ENCODE measurements at places on chromosomes 4 and X.
A peak's percentile ranks its signal among the peaks of the same experiment; 100 is the strongest.

DNA sequence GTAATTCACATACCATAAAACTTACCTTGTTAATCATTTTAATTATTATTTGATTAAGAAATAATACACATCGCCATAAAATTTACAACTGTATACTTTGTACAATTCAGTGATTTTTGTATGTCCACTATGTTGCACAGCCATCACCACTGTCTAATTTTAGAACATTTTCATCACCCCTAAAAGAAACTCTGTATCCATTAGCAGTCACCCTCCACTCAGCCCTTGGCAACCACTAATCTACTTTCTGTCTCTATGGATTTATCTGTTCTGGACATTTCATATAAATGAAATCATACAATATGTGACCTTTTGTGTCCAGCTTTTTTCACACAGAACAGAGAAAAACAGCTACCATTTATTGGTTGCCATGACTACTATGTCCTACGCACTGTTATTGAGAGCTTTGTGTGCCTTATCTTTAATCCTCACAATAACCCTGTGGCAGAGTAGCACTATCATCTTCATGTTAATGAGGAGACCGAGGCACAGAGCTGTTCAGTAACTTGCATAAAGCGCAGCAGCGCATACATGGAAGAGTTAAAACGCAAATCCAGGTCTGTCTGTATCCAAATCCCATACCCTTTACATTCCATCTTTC, 64.6 kb upstream of the PAGE1 start:
- no peak for DNase-seq

- DNase-seq = peak; percentile 7
Observed at GRCh38 chrX:51802917-51803688, 59.9 kb downstream of the GSPT2 start.

DNA sequence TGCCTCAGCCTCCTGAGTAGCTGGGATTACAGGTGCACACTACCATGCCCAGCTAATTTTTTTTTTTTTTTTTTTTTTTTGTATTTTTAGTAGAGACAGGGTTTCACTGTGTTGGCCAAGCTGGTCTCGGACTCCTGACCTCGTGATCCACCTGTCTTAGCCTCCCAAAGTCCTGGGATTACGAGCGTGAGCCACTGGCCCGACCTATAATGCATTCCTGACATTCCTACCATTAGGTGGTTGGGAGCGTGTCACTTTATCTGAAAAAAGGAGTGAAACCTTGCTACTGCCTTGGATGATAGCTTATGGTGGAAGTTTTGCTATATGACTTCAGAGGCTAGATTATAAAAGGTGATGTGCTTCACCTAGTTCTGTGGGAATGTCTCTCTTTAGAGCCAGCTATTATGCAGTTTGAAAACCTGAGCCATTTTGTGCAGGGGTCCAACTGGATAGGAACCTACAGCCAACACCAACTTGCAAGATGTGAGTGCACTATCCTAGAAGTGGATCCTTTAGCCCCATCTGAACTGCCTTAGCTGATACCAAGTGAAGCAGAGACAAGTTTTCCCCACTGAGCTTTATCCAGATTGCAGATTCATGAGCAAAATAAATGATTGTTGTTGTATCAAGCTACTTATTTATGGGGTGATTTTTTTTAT, 29.8 kb upstream of the EMCN start:
- no peak for DNase-seq

DNA sequence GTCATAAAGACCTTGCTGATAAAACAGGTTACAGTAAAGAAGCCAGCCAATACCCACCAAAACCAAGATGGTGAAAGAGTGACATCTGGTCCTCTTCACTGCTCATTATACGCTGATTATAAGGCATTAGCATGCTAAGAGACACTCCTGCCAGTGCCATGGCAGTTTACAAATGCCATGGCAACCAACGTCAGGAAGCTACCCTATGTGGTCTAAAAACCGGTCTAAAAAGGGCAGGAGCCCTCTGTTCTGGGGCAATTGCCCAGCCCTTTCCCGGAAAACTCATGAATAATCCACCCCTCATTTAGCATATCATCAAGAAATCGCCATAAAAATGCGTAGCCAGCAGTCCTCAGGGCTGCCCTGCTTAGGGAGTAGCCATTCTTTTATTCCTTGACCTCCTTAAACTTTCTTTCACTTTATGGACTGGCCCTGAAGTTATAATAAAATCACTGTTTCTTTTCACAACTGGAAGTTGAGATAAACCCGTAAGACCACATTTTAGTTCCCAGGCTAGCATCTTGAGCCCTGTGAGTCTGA, 260.5 kb upstream of the FAT1 start:
- DNase-seq = no peak

GRCh38 chr4:153763404-153763803, 3.6 kb upstream of the RNF175 start:
- no peak for DNase-seq

GRCh38 chr4:110134269-110134869, 64.0 kb downstream of the ELOVL6 start:
- no peak for DNase-seq

DNA sequence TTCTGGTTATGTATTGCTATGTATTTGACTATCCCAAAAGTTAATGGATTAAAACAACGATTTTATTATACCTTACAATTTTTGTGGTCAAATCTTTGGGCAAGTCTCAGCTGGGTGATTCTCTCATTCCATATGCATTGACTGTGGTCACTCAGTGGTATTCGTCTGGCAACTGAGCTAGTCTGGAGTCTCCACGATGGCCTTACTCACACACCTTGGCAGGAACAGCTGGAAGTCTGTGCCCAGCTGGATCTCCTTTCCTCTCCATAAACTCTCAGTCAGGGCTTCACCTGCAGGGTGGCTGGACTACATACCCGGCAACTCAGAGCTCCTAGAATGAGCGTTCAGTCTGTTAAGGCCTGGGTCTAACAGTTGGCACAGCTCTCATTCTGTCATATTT, 141.1 kb upstream of the WDFY3 start:
- no peak for DNase-seq

DNA sequence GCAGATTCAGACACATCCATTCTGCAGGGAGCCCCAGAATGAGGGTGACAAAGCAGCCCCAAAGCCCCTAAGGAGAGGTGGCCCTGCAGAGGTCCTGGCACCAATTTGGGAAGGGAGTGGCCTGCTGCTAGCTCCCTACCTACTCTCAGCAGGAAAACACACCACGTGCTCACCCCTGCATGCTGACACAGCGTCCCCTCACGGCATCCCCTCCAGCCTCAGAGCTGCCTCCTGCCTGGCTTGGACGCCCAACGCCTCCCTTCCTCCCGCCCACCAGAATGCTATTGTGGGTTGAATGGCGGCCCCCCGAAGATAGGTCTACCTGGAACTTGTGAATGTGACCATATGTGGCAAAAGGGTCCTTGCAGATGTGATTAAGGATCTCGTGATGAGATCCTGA, 28.8 kb downstream of the ZFYVE28 start:
- DNase-seq = no peak

DNA sequence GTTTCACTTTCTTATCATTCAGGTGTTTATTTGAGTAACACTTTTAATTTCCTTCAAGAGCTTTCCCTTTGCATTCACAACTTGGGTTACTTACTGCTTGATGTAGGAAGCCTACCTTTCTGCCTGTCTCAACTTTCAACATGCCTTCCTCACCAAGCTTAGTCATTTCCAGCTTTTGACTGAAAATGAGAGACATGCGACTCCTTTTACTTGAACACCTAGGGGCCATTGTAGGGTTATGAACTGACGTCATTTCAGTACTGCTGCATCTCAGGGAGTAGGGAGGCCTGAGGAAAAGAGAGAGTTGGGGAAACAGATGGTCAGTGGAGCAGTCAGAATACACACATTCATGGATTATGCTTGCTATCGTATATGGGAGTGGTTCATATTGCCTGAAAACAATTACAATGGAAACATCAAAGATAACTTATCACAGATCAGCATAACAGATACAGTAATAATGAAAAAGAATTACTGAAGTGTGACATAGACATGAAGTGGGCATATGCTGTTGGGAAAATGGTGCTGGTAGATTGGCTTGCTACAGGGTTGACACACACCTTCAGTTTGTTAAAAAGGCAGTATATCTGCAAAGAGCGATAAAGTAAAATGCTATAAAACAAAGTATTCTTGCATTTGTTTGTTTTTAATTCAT, 25.7 kb downstream of the USP53 start:
- DNase-seq = peak; percentile 2

DNA sequence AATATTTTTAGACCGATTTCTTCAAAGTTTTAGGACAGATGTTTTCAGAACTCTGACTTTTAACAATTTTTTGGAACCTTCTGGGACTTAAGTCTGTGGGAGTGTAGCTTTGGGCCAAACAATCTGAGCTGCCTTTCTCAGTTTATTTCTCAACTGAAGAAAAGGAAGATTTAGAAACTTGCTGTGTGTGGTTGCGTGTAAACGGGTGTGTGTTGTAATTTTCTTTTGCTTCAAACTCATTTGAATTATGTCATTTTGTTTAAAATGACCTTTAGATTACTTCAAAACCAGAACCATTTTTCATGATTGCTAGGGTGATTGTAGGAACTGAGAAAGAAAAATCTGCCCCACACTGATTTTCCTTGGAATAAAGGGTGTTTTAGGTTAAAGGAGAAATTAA, 577.7 kb upstream of the GALNTL6 start:
- DNase-seq = no peak

- DNase-seq = no peak
Observed at GRCh38 chrX:74272230-74272629, 31.8 kb upstream of the ZCCHC13 start.

GRCh38 chr4:148954011-148954749, 512.0 kb upstream of the NR3C2 start:
- no peak for DNase-seq

- no peak for DNase-seq
Observed at GRCh38 chrX:70970482-70970995, 39.6 kb upstream of the SLC7A3 start.

- no peak for DNase-seq
Observed at GRCh38 chr4:78754872-78755271, 21.3 kb upstream of the BMP2K start.

DNA sequence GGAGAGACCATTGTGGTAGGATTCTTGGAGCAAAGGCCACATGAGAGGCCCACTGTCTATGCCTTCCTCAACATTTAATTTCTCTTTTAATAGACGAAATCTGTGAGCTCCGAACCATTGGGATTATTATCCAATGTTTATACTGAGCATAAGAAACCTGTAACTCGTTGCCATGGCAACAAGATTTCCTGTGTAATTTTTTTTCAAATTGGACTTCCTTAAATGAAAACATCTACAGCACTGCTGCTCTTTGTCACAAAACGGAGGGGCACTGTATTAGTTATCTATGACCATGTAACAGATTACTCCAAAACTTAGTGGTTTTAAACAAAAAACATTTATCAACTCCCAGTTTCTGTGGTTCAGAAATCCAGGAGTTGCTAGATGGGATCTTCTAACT, 38.7 kb downstream of the PPP1R2C start:
- no peak for DNase-seq

All from GM18507 (cell line).